ENCODE measurements at places on chromosomes 7 and 10. TPM values are rescaled to one million over a fixed set of nuclear protein-coding genes. Genes with fewer than 3 reads are reported as not detected.

- DNase-seq = no peak
Observed at GRCh38 chr7:79244482-79244881, 209.0 kb downstream of the MAGI2 start.

DNA sequence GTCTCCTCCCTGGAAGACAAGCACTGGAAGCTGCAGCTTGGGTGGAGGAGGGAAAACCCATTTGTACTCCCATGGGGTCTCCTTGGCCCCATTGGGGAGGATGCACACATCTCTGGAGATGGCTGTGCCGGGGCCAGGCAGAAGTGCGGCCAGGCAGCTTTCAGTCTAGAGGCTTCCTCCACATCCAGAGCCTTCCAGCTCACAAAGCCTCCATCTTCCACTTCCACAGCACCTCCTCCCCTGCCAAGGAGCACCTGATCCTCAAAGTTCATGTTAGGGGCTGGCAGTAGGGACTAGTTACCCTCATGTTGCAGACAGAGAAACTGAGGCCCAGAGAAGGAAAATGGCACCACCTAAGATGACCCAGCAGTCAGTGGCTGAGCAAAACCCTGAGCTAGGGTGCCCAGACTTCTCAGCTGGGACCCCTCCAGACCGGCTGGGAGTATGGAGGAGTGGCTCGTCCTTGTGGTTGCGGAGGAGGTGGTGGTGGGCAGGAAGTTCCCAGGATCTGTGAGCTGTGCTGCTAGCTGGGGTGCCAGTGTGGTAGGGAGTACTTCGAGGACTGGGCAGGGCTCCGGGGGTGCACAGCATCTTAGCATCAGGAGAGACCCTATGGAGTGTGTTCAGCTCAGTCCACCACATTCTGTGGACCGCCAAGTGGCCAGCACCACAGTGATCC is 44.2 kb downstream of the ADCYAP1R1 start:
- no peak for DNase-seq

Gene MKX
- total RNA-seq = not detected

GRCh38 chr7:79977481-79977880 is 157.2 kb upstream of the GNAI1 start:
- DNase-seq = no peak

GRCh38 chr7:7803715-7804178 is 85.3 kb upstream of the RPA3 start:
- no peak for DNase-seq

DNA sequence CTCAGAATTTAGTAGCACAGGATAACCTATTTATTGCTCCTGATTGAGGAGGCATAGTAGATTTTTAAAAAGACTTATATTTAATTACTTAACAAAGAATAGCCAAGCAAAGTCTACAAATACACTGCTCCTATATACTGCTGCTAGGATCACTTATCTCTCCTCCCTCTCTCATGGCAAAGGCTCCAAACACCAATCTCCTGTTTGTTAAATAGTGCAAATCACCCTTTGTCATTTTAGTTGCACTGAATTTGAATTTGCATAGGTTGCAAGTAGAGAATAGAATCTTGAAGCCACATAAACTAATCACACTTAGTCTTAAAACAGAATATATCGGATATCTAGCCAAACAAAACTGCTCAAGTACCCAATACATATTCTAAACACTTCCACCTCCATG is 219.1 kb upstream of the LRRN3 start:
- no peak for DNase-seq

Gene ACADSB
- total RNA-seq = 8.4 TPM

- DNase-seq = no peak
Observed at GRCh38 chr7:95646350-95646749, 50.0 kb upstream of the PDK4 start.

- DNase-seq = no peak
Observed at GRCh38 chr10:94183666-94184264, 179.0 kb downstream of the NOC3L start.

Gene STAMBPL1
- total RNA-seq = 8.2 TPM

GRCh38 chr7:26616235-26616634 is 248.2 kb downstream of the SKAP2 start:
- DNase-seq = no peak

Gene CDK14
- 2.0 TPM for total RNA-seq

All from SK-MEL-5 (cell line).